ENCODE measurements at places on chromosomes 5 and 9.

DNA sequence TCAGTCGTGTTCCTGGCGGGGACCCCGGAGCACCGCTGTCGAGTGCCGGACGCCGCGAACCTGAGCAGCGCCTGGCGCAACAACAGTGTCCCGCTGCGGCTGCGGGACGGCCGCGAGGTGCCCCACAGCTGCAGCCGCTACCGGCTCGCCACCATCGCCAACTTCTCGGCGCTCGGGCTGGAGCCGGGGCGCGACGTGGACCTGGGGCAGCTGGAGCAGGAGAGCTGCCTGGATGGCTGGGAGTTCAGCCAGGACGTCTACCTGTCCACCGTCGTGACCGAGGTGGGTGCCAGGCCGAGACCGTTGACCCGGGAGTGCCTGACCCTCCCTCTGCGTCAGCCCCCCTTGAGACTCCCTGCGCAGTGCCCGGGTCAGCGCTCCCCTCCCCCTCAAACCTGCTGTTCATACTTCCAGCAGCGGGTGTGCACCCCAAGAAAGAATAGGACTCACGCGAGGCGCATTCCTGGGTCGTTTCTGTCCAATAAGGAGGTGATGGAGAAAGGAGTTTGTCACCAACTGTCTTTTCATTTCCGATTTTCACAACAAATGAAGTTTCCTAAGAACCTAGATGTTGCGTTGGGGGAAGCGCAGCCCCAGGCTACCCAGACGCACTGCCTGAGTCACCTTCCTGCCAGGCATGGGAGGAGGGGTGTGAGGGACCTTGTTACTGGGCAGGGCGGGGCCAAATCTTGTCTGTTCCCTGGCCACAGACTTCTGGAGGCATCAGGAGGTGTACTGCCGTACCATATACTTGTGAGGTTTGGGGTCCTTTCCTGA is 722 bp downstream of the SLC22A4 start:
- peak; percentile 69 for DNase-seq

- no peak for DNase-seq
Measured at GRCh38 chr5:113052041-113052795, 75.6 kb downstream of the DCP2 start.

- no peak for DNase-seq
Measured at GRCh38 chr9:91943478-91944470, 6.3 kb downstream of the ROR2 start.

GRCh38 chr5:139836469-139837208 is 41.0 kb downstream of the PSD2 start:
- DNase-seq, result no peak

DNA sequence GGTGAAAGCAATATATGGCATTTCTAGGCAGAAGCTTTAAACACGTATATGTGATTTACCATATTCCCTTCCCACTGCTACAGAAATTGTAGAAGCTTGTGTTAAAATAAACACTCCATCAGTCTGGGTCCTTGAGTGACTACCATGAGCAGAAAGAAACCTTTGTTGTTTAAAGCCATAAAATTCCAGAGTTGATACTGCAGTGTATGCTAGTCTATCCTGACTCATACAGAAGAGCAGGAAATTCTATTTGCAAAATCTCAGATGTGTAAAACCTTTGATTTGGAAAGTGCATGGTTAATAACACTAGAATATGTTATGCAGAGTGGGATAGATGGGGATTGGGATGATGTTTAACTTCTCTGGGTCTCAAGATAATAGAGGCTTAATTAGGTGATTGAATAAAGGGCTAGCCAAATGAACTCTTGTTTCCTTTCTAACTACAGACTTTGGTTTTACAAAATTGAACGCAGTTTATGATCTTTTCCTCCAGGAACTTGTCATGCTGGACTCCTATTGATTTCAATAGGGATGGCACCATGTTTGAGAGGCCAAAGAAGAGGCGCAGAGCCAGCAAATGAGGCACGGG is 282.7 kb upstream of the VLDLR start:
- no peak for DNase-seq

- no peak for DNase-seq
Measured at GRCh38 chr9:71670121-71670520, 98.2 kb downstream of the CEMIP2 start.

GRCh38 chr5:36690041-36690961 is 83.9 kb downstream of the SLC1A3 start:
- peak; percentile 64 for DNase-seq

GRCh38 chr9:122307061-122307460 is 42.4 kb downstream of the MRRF start:
- DNase-seq, result no peak

GRCh38 chr5:37721447-37721871 is 118.4 kb downstream of the GDNF start:
- DNase-seq, result no peak

DNA sequence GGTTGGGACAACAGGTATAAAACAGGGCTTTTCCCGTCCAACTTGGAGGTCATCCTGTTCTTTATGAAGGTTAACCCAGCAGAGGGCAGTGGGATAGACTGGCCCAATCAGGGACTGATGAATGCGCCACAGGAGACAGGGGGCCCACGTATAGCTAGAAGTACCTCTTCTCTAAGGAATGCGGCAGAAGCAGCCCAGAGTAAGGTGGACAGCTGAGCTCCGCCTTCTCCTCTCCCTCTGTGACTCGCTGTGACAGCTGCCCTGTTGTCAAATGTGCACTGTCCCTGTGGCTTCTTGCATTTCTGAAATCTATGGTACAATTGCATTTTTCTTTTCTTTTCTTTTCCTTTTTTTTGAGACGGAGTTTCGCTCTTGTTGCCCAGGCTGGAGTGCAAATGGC is 306.6 kb downstream of the FBXL7 start:
- no peak for DNase-seq

DNA sequence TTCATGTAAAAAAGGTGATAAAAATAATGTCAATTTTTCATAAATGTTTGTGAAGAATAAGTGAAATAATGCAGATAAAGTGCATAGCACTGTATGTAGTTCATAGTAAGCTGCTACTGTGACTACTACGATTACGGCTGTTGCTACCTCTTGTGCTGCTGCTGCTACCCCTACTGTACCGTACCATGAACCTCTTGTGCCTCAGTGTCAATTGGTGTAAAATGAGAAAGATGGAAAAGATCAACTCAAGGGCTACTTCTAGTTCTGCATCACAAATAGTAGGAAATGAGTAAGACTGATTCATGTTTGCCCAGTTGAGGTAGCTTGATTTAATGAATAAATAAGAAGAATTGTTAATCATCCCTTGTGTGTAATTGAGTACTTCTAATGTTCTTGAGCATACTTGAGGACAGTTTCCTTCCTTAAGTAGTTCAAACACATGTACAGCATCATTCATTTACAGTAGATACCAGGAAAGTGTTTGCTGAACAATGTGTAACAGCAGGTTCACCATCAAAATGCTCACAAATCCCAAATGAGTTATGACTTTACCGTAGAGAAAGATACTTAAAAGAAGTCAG is 200.0 kb upstream of the ATP10B start:
- no peak for DNase-seq

DNA sequence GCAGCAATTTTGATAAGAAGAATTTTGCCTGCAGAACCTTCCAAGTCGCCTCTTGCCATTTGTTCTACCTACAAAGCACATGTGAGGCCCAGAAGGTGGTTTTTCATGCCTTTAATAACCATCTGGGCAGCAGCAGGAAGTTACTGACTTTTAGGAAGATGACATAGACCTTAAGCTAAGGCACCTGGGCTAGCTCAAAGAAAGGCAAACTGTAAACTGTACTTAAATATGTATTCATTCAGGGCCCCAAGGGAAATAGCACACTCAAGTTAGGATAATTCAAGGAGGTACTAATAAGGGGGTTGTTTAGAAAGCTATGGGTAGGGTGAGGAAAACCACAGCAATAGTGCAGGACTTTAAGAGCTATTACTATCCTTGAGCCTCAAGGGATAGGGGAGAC is 57.3 kb upstream of the HSPB3 start:
- no peak for DNase-seq

GRCh38 chr5:65299861-65300260 is 181.9 kb downstream of the ADAMTS6 start:
- no peak for DNase-seq

GRCh38 chr5:109876941-109877669 is 187.4 kb downstream of the MAN2A1 start:
- no peak for DNase-seq

DNA sequence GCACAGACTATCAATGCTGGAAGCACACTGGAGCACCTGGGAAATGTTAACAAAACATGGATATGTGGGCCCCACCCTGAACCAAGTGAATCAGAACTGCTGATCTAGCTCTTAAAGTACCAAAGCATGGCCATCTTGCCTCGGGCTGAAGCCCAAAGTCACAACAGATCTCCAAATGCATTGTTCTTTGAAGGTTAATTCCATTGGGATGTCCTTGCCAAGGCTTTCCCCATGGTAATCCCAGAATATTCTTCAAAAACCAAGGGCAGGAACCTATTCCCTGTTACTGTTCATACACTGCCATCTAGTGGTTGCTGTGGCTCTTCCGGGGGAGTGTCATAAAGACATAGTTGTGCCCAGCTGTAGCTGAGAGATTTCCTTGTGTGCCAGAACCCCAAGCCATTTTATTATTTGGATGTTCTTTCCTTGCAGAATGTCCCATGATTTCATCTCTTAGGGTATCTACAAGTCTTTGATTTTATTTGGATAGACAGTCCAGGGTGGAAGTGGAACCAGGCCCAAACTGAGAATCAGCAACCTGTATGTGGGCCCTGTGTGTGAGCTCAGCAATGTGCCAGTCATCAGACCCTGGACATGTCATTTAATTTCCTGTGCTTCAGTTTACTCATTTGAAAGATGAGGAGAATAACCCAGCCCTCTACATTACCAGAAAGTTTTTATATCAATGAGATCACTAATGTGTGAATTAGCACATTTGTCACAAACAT is 290.0 kb downstream of the ACTL7B start:
- DNase-seq, result no peak

- DNase-seq, result no peak
Measured at GRCh38 chr5:42770003-42770402, 13.4 kb downstream of the CCDC152 start.

DNA sequence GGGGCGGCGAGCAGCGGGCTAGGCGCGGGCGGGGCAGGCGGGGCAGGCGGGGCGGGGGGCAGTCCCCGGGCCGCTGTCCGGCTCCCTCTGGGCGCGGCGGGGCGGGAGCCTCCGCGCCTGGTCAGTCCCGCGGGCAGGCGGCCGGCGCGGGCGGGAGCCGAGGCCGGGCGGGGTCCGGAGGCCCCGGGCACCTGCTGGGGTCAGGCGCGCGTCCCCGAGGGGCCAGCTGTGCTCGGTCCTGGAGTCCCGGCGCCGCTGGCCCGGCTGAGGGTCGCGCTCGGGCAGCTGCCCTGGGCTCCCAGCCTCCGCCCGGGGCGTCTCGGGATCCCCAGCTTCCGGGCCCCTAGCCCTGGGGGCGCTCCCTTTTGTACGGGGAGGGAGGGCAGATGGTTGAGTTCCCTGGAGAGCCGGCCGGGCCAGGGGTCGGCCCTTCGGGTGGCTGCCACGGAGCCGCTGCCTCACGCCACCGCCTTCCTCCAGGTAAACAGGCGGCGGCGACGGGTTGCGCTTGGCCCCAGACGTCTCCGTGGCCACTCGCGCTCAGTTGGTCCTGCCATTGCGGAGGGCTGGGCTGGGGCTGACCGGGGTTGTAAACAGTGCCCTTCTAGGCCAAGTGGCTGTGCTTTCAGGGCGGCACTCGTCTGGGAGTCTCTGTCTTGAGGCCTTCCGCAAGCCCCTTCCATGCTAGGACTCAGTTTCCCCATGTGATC is 473 bp downstream of the ZBTB34 start:
- no peak for DNase-seq

GRCh38 chr5:61788548-61788947 is 456.5 kb downstream of the ZSWIM6 start:
- DNase-seq, result no peak

- DNase-seq, result no peak
Measured at GRCh38 chr9:79395228-79395627, 176.5 kb upstream of the TLE4 start.

- no peak for DNase-seq
Measured at GRCh38 chr9:117189121-117189520, 225.7 kb downstream of the ASTN2 start.

DNA sequence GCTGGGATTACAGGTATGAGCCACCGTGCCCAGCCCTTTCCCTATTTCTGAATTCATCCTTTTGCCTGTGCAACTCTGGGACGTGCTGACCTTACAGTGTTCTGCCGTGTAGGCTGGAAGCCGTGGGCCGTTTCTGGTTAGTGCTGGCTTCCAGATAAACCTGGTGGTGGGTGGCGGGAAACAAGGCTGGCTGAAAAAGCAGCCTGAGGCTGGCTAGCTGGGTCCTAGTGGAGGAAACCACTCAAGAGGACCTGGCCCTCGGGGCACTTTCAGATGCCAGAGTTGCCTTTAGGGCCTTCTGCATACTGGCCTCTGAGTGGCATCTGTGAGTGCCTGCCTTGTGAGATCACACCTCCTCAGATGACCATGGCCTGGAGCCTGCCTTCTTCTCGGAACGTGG is 26.9 kb downstream of the GALNT12 start:
- DNase-seq, result no peak

DNA sequence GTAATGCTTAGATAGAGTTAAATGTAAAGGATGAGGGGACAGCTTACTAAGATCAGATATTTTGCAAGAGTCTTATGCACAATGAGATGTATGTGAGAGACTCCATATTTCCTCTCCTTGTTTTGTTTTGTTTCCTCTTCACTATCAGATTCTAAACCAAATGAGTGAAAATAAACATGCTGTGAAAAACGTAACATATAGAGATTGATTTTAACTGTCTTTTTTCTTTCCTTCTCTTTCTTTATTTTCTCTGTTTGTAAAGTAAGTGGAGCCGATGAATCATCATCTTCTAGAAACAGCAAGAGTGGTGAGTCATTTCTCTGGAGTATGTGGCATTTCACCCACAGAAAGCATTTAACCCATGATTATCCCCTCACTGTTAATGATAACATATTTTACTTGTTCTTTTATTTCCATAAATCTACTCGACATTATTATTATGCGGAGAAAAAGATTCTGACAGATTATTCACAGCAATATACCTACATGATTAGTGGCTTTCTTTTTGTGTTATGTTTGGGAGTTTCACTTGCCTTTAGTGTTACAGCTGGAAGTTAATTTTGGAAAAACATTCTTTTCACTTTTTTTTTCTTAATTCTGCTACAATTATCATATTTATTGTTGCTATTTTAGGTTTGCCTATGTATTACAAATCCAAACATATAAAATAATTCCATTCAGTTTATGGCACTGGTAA is 2.1 kb upstream of the ANXA1 start:
- no peak for DNase-seq

GRCh38 chr9:96214635-96215034 is 87.3 kb downstream of the HSD17B3 start:
- no peak for DNase-seq

- no peak for DNase-seq
Measured at GRCh38 chr9:89498852-89499480, 1.1 kb upstream of the SEMA4D start.

DNA sequence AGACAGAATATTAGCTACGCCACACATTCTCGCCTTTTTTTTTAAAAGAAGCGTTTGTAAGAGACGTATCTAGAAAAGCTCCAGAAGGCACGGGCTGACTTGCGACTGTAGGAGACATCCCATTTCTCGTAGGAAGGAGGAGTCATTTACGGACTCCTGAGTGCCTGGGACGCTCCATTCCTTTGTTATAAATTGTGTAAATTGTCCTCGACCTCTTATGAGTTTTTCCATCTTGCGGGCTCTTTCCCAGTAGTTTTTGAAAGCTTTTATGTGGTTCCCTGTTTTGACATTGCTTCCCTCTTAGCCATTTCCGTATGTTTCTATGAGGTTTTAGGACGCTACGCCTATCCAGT is 1.0 kb downstream of the RABL6 start:
- no peak for DNase-seq
